ENCODE measurements at places on chromosomes 13 and 19.

DNA sequence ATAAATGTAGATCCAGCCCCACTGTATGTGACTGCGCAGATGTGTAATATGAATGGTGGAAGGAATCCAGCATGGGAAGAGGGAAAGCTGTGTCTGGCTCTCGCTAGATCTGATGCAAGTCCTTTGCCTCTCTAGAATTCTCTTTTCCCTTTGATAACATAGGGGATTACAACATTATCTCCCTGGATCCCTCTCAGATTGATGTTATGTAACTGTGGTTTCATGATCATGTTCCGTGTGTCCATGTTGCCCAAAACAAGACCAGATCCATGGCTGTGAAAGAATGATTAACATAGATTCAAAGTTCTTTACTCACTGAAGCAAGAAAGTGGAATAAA lies 184.0 kb upstream of the UBL3 start:
- DNase-seq, result no peak

DNA sequence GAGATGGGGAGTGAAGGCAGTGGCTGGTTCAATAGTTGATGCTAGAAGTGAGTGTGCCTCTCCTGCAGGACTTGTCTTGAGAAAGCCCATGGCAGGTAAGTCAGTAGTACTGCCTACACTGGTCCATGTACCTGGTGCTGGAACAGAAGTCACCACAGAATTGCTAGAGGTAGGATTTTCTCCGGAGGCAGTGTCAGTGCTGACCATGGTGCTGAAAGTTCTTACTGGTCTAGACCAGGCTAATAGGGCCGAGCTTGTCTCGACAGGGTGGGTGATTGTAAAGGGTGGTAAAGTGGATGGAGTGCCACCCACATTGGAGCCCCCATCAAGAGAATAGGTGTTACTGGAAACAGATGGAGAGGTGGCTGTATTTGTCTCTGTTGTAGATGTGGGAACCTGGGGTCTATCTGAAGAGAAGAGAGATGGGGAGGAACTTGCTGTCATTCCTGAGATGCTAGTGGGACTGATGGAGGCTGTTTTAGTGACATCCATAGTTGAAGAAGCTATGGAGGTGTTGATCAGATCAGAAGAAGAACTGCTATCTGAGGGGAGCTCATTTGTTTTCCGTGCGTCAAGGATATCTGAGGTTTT lies 36.6 kb downstream of the MUC16 start:
- no peak for DNase-seq

DNA sequence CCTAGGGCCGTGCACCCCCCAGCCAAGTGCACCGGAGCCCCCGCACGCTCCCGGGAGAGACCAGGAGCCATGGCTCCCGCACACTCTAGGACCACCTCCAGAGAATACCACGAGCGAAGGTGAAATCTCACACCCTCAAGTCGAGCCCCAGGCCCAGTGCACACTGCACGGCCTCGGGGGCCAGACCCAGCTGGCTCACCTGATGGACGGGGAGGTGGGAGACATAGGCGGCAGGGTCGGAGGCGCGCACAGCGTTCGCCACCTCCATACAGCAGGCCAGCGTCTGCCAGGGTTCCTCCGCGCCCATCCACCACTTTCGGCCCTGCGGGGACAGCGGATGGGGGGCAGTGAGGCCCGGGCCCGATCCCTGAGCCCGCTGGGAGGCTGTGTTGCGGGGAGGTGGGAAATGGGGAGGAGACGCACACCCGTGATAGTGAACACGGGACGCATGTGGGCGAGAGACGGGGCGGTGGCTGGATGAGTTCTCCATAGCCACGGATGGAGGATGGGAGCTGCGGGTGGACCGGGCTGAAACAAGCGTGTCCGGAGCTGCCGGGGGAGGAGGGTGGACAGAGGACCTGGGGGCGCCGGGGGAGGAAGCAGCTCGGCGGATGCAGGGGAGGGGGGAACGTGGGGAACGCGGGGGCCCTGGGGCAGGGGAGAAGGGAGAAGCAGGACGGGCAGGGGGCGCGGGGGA lies 13.0 kb downstream of the POLRMT start:
- no peak for DNase-seq

DNA sequence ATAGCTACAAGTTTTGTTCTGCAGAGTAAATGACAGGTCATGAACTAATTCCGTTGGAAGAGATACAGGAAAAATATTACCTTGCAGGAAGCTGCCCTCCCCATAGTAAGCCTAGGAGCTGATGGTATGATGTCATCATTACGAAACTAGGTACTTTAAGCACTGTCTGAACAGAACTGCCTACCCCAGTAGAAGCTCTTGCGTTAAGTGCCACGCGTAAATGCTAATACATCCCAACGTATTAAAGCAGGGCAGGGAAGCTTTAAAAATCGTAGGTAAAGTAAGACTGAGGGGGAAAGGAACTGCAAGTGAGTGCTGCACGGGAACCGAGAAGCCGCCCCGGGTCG lies 572 bp downstream of the UGGT2 start:
- DNase-seq, result peak; percentile 30

GRCh38 chr13:107580741-107581412 lies 634.5 kb downstream of the LIG4 start:
- no peak for DNase-seq

- DNase-seq, result no peak
Measured at GRCh38 chr13:83536941-83537340, 345.3 kb downstream of the SLITRK1 start.

DNA sequence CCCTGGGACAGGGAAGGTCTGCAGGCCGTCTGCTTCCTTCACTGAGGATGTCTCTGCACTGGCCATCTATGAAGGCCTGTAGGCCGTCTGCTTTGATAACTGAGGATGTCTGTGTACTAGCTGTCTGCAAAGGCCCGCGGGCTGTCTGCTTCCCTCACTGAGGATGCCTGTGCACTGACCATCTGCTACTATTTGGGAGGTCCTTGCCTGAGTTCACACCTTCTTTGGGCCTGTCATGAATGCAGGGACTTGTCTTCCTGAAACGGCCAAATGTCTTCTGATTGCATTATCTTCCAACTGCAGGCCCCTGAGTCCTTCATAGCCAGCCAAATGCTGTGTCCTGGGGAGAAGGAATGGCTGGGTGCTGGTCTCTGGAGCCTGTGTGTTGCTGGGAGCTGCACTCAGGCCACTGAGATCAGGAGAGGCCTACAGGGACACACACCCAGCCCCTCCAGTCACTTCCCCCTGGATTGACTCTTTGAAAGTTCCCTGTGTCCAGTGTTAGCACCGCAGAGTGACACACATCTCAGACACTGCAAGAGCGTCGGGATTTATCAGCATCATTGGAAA lies 72.9 kb downstream of the TEX29 start:
- no peak for DNase-seq

DNA sequence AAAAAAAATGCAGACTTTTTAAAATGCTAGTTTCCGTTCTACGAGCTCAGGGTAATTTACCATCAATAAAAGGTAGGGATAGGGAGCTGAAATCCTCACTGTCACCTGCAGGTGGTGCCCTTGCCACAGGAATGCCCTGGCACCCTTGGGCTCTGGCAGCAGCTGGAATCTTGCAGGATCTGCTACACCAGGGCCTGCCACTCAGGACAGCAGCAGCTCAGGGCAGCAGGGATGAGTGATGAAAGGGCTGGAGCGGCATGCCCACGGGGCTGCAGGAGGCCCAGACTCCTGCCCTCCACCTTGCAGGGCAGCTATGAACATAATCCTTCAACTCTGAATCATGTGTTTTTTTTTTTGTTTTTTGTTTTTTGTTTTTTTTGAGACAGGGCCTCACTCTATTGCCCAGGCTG lies 54.0 kb downstream of the GNG7 start:
- peak; percentile 82 for DNase-seq

- DNase-seq, result no peak
Measured at GRCh38 chr19:15475169-15475568, 4.1 kb downstream of the PGLYRP2 start.

DNA sequence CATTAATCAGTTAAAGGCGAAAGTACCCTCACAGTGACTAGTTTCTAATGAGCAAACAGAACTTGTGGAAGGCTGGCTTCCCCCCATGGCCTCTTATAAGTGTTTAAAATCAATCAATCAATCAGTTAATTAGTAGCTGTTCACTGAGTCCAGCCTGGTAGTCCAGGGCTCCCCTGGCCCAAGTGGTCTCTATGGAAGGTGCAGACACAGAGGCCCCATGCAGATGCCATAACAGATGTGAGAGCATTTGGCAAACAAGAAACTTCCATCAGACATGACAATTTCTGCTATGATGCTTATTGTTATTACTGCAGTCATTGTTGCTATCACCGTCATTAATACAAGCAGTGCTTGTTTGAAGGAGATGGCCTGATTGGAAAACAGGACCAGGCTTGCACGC lies 179.0 kb upstream of the TSHZ3 start:
- no peak for DNase-seq
